ENCODE measurements at places on chromosomes 1 and 21. TPM values are rescaled to one million over a fixed set of nuclear protein-coding genes. Genes with fewer than 3 reads are reported as not detected.

The TNFRSF8 gene
- not detected for total RNA-seq

The RAB25 gene
- total RNA-seq = not detected

The FAM110D gene
- total RNA-seq = not detected

The CELA2B gene
- total RNA-seq = not detected

The HSPB7 gene
- total RNA-seq = 3.4 TPM

The CDCA8 gene
- 7.7 TPM for total RNA-seq

The TAL1 gene
- total RNA-seq = not detected

The FCRL5 gene
- total RNA-seq = not detected

The GBP7 gene
- not detected for total RNA-seq

The C1orf141 gene
- total RNA-seq = not detected

The RSPH1 gene
- total RNA-seq = 0.19 TPM

The WASF2 gene
- 187 TPM for total RNA-seq

The TBX19 gene
- 3.5 TPM for total RNA-seq

The HSF2BP gene
- total RNA-seq = 3.4 TPM

The KCNK1 gene
- total RNA-seq = not detected

The TTC34 gene
- total RNA-seq = 1.7 TPM

The CLCA2 gene
- not detected for total RNA-seq

The FCMR gene
- not detected for total RNA-seq

The GSTM5 gene
- not detected for total RNA-seq

The TPTE gene
- total RNA-seq = not detected

The TRIM58 gene
- total RNA-seq = 1.5 TPM

The DTL gene
- total RNA-seq = 6.7 TPM

The SFN gene
- total RNA-seq = not detected

The NR1I3 gene
- not detected for total RNA-seq

The S100A8 gene
- total RNA-seq = not detected

The C1orf226 gene
- total RNA-seq = 2.7 TPM

The LCE2B gene
- total RNA-seq = not detected

The RUNX3 gene
- not detected for total RNA-seq

The F13B gene
- not detected for total RNA-seq

The SLC44A3 gene
- total RNA-seq = 3.6 TPM

The LRIG2 gene
- total RNA-seq = 14.5 TPM

The BRINP2 gene
- total RNA-seq = not detected

The ARHGAP29 gene
- 187 TPM for total RNA-seq

The LCE2A gene
- total RNA-seq = not detected

The LENEP gene
- not detected for total RNA-seq

The OR10Z1 gene
- total RNA-seq = not detected

The SYDE2 gene
- 6.0 TPM for total RNA-seq

The CHIA gene
- not detected for total RNA-seq

The EPHA2 gene
- total RNA-seq = 152 TPM

The RCSD1 gene
- not detected for total RNA-seq

The PLA2G4A gene
- total RNA-seq = 2.4 TPM

The KLHDC8A gene
- not detected for total RNA-seq

The TP53BP2 gene
- total RNA-seq = 58.7 TPM

The TMEM269 gene
- total RNA-seq = 0.67 TPM

The SHISAL2A gene
- total RNA-seq = not detected

The ATP1A2 gene
- total RNA-seq = 8.2 TPM

All from osteocyte (in vitro differentiated cells).